ENCODE measurements at places on chromosomes 11 and 22.
A peak's percentile ranks its signal among the peaks of the same experiment; 100 is the strongest.

GRCh38 chr22:16563555-16564520, 28.8 kb downstream of the CCT8L2 start:
- DNase-seq, result no peak

DNA sequence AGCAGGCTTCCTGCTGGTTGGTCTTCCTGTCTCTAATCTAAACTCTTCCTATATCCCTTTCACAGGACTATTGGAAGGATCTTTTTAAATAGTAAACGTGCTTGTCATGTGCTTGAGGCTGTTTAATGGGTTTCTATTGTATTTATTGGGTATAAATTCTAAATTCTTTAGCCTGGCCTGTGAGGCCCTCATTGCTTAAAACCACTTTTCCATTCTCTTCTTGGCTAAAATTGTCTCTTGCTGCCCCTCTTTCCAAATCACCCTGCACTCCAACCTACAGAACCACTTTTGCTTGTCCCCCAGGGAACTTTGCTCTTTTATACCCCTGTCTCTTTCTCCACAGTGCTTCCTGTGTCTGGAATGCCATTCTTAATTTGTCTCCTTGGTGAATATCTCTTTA, 46.4 kb upstream of the MUC15 start:
- DNase-seq, result no peak

DNA sequence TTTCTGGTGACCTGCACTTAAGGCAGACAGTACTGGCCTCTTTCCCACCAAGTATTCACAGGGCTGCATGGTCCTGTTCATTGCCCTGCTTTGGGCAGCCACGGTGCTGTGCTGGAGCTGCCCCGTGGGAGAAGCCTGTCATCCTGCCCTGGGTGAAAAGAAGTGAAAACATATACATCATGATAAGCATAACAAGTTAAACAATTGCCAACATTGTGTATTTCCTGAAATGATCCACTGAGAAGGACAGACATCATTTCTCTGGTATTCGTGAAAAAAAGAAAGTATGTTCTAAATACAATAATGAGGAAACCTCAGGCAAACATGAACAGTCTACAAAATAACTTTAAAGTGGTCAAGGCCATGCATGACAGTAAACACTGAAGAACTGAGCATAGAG, 393.1 kb downstream of the TMEM135 start:
- DNase-seq, result no peak

DNA sequence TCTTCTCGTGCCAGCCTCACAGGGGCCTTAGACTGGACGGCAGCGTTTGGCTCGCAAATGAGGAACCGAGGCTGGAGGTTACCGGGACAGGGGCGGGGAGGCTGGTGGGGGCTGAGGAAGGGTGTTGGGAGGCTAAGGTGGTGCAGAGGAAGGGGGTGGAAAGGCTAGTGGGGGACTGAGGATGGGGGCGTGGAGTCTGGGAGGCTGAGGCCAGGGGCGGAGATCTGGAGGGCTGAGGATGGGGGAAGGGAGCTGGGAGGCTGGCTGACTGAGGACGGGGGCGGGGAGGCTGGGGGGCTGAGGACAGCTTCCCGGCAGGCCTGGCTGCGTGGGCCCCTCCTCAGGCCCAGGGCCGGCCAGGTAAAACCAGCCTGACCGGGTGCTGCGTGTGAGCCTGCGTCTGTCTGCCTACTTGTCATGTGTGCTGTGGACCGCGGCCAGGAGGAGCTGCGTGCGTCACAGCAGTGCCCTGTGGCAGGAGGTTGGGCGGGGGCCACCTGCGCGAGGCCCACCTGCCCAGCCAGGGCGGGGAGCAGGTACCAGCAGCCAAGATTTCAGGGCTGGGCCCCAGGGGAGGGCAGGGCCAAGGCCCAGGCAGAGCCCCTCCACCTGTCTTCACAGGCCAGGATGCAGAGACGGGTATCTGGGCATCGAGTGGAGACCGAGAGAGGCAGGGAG, 9.4 kb upstream of the PIM3 start:
- no peak for DNase-seq

DNA sequence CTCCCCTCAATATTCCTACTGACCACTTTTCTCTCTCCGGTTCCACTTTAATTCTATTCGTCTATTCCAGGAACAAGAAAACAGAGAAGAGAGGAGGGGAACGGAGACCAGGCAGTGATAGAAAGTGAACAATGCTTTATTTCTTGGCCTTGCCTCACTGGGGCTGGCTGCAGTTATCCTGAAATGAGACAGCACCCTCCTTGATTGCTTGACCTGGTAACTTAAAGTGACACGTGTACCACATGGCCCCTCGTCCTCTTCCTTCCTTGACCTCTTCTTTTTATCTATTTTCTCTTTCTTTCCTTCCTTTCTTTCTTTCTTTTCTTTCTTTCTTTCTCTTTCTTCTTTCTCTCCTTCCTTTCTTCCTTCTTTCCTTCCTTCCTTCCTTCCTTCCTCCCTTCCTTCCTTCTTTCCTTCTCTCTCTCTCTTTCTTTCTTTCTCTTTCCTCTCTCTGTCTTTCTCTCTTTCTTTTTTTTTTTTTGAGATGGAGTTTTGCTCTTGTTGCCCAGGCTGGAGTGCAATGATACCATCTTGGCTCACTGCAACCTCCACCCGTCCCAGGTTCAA, 52.8 kb upstream of the CLMP start:
- DNase-seq, result no peak

DNA sequence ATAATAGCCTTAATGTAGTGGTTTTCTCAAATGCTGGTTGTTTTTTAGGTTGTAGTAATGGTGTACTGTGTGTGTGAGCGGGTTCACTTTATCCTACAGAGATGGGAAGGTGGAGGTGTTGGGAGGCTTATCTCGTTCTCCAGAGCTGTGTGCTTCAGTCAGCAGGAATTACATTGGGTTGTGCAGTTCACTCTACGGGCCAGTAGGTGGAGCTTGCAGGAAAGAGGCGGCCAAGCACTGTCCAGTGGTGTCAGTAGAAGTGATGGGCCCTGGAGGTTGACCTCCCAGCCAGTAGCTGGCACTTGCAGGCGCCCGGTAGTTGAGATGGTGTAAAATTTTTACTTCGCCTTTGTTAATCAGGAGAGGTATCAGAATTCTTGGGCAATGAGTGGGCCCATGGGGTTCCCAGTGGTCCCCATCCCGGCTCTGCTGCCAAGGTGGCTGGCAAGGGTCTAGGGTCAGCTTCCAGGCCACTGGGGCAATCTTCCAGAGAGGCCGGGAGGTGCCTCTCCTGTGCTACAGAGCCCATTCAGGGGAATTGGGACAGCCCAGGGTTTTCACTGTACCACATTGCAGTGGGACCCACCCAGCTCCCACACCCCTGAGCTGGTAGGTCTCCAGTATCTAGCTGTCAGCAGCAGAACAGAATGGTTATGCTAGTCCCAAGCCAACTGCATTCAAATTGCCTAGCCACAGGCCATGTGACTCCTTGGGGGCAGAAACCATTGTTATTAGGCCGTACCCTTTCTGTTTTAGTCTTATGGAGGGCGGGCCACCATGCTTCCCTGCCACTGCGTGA, 43.9 kb downstream of the BIRC2 start:
- peak; percentile 73 for DNase-seq

DNA sequence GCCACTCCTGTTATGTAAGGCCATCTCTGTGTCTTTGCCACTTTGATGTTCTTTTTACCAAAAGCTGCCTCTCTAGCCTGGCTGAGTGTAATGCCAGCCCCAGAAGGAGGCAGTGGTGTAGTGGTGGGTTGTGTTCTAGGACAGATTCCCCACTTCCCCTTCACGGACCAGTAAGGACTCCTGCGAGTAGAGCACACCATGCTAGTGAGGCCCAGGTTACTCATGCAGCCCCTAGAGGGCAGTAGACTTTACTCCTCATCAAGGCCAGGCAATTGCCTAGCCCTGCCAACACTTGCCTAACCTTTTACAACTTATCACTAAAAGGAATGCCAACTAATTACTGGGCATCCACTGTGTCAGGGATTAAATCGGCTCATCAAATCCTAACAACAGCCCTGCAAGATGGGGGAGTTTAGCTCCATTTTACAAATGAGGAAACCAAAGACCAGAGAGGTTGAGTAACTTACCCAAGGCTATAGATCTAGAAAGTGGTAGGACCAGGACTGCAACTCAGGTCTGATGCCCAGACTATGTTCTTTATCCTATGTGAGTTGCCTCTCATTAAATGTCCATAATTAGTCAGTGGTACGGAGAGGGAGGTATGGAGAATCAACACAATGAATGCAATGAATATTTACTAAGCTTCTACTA, 75.3 kb downstream of the APIP start:
- DNase-seq, result no peak

GRCh38 chr11:102780491-102780918, at the start of gene MMP10:
Gene MMP10, minus strand, starts transcription at chr11:102780628. Its CDS starts 37 bp downstream, at chr11:102780591.
- no peak for DNase-seq

DNA sequence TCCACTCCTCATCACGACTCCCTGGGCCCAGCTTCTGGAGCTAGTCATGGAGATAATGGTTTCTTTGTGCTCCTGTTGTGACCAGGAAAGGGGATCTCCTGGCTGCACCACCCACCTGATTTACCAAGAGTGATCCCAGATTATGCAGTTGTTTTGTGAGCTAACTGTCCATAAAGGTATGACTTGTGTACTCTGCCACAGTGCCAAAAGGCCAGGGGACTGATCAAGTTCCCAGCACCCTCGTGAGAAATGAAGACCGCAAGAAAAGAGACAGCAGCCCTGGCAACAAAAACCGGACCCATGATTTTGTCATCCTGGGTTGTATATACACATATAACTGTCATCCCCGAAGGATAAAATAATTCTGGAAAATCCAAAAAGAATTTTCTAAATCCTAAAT, 26.6 kb downstream of the TUB start:
- DNase-seq, result no peak

DNA sequence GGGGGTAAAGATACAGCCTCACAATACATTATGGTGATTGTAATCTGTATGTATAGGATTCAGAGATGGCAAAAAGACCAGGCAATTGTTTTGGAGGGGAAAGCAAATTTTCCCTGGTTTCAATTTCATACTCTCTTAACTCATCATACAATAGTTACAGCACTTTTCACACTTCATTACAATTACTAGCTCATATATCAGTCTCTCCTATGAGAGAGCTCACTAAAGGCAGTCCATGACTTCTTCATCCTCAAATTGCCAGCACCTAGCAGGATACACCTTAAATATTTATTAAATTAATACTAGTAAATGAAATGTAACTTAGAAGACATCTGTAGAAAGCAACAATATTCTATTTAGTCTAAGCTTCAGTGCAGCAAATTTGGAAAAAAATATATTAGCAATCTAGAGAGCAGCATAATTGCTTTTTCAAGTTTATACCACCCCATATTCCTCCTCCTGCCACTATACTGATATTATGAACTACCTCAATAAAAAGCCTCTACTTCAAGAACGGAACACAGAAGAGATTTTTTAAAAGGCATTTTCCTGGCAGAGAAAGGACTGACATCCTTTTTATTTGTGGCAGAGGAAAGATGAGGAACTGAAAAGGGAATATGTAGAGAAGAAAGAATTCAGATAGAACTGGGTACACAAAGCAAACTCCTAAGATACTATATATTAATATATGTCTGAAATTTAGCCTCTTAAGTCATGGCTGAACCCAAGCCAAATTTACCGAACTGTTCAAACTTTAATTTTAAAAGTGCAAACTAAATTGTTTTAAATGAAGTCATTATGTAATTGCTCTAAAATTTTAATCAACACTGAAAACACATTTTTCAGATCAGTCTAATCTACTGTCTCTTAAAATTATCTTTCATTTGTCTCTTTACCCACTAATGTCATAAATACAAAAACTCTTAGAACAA, 27.7 kb downstream of the PICALM start:
- DNase-seq, result no peak

GRCh38 chr11:104366321-104366734, 202.4 kb upstream of the PDGFD start:
- DNase-seq, result no peak

GRCh38 chr11:42727879-42728278, 583.9 kb upstream of the API5 start:
- DNase-seq, result no peak

GRCh38 chr22:42331014-42331413, 60.6 kb upstream of the TCF20 start:
- no peak for DNase-seq

- DNase-seq, result no peak
These were observed 12.8 kb downstream of the DGCR2 start for GRCh38 chr22:19109198-19110063.

All from activated CD8-positive, alpha-beta memory T cell treated with anti-CD3 and anti-CD28 coated beads, Interleukin-2, amount 50 U/mL, for 48 hours (primary cell).